ENCODE measurements at places on chromosomes 11 and 22.

- DNase-seq: no peak
Observed at GRCh38 chr11:1381793-1382425, 7.8 kb upstream of the BRSK2 start.

GRCh38 chr11:125086633-125087296, 23.7 kb downstream of the SLC37A2 start:
- DNase-seq: no peak

DNA sequence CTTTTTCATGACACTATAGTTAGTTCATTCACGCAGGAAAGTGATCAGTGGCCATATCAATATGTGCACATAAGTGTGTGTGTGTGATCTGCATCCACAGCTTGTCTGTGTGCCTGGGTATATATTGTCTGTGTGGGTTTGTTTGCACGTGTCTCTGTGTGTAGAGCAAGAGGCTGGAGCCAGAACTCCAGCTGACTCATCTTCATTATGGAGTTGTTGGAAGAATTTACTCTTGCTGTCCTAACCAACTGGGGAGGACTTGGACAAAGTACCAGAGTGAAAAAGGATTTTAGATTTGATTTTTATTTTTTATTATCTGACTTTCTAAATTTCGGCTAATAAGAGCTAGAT, 63.9 kb downstream of the TP53I11 start:
- no peak for DNase-seq

DNA sequence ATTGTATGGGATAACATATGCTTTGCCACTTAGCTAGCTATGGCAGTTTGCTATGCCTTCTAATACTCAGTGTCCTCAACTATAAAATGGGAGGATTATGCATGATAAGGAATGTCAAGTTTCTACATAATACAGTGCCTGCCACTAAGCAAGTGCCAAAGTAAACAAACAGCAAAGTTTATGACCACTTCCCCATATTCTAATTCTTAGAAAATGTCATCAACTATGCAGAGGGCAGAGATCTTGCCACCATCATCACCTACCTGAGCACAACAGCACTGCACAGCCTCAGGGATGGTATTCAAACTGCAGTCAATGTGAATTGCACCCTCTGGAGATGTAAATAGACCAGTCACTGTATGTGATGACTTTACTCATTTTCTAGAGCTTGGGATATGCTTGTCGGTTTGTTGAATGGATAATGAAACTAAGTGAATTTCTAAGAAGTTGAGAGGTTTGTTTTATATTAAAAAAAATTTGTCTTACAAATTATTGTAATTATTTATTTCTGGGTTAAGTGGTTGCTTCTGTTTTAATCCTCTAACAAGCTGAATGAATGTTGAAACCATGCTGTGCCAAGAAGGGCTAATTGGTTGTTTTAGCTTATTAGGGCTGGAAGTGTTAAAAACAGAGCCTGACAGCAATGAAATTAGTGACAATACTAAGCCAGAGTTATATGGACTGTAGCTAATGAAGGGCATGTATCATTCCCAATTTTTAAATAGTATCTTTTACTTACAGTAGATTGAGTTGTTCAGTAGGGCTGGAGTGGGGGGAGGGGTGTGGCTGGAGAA, 398.4 kb downstream of the CNTN5 start:
- DNase-seq: no peak

- no peak for DNase-seq
Observed at GRCh38 chr11:2390725-2391151, 9.8 kb upstream of the TSSC4 start.

Measured in Kasumi-1 (cell line).